B cell (primary cell): ENCODE measurements at places on chromosomes 12 and 14. TPM values are rescaled to one million over a fixed set of nuclear protein-coding genes. Genes with fewer than 3 reads are reported as not detected.

The C12orf56 gene
- not detected in 2 replicates for polyA plus RNA-seq

GRCh38 chr14:105299654-105300541 lies 903 bp downstream of the BRF1 start:
- H3K4me3 ChIP-seq: peak overlapping the region; percentile 67
- no peaks in the 10 kb centered on the region for H3K36me3 ChIP-seq
- no peak for DNase-seq
- peaks cover 9% of the 10 kb centered on the region for H3K4me1 ChIP-seq
- peak overlapping the region; percentile 82 for H3K27ac ChIP-seq

GRCh38 chr12:94100211-94100627 lies 48.2 kb upstream of the PLXNC1 start:
- peaks cover 14% of the 10 kb centered on the region for H3K4me1 ChIP-seq
- H3K27me3 ChIP-seq: peaks cover 31% of the 10 kb centered on the region
- H3K36me3 ChIP-seq: no peaks in the 10 kb centered on the region
- H3K4me3 ChIP-seq: no peak overlapping the region
- no peak overlapping the region for H3K27ac ChIP-seq
- no peak for DNase-seq

DNA sequence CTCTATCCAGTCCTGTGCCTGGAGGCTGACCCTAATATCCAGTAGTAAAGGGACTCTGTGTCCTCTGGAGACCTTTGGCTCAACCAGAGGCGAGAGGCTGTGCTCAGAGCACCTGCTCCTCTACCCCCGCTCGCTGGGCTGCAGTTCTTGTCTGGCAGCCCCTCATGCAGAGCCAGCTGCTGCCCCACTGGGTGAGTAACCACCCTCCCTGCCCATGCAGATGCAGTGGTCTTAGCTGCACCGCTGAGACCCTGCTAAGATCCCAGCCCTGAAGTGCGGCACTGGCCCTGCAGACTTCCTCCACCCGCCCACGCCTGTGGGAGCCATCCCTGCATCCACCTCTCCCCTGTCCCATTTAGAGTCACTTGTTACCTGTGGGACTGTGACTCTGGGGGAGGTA lies 347.5 kb upstream of the SFSWAP start:
- H3K4me3 ChIP-seq: no peak overlapping the region
- no peaks in the 10 kb centered on the region for H3K36me3 ChIP-seq
- no peaks in the 10 kb centered on the region for H3K27me3 ChIP-seq
- DNase-seq: no peak
- no peak overlapping the region for H3K27ac ChIP-seq
- H3K4me1 ChIP-seq: no peaks in the 10 kb centered on the region

The CYP27B1 gene
- 0.66 and 2.1 TPM in 2 replicates for polyA plus RNA-seq

GRCh38 chr14:55372423-55372822 lies 39.2 kb downstream of the ATG14 start:
- peaks cover 12% of the 10 kb centered on the region for H3K36me3 ChIP-seq
- H3K4me1 ChIP-seq: no peaks in the 10 kb centered on the region
- H3K27me3 ChIP-seq: no peaks in the 10 kb centered on the region

- no peaks in the 10 kb centered on the region for H3K27me3 ChIP-seq
- no peak overlapping the region for H3K27ac ChIP-seq
- no peak for DNase-seq
- no peak overlapping the region for H3K4me3 ChIP-seq
These were observed 80.3 kb upstream of the SRRM4 start for GRCh38 chr12:118900993-118901392.

GRCh38 chr14:24283796-24284460 lies 12.5 kb upstream of the RABGGTA start:
- H3K27me3 ChIP-seq: no peaks in the 10 kb centered on the region
- no peak overlapping the region for H3K27ac ChIP-seq
- H3K4me1 ChIP-seq: peaks cover 16% of the 10 kb centered on the region
- H3K4me3 ChIP-seq: no peak overlapping the region
- DNase-seq: no peak
- H3K36me3 ChIP-seq: no peaks in the 10 kb centered on the region

- H3K27me3 ChIP-seq: no peaks in the 10 kb centered on the region
- no peak overlapping the region for H3K4me3 ChIP-seq
- H3K27ac ChIP-seq: no peak overlapping the region
- no peak for DNase-seq
- no peaks in the 10 kb centered on the region for H3K36me3 ChIP-seq
These were observed 215.4 kb upstream of the NAV3 start for GRCh38 chr12:77615332-77615731.

GRCh38 chr14:75003250-75004027 lies 718 bp downstream of the EIF2B2 start:
- H3K4me1 ChIP-seq: peaks cover 19% of the 10 kb centered on the region
- H3K27ac ChIP-seq: peak overlapping the region; percentile 88
- no peak for DNase-seq

The MRPL51 gene
- polyA plus RNA-seq: 18.6 and 19.0 TPM in 2 replicates

GRCh38 chr14:104687601-104688504 lies 1.6 kb upstream of the INF2 start:
- H3K36me3 ChIP-seq: no peaks in the 10 kb centered on the region
- H3K4me3 ChIP-seq: no peak overlapping the region
- H3K27ac ChIP-seq: no peak overlapping the region
- peaks cover 40% of the 10 kb centered on the region for H3K4me1 ChIP-seq

- no peak overlapping the region for H3K27ac ChIP-seq
- no peaks in the 10 kb centered on the region for H3K4me1 ChIP-seq
- no peaks in the 10 kb centered on the region for H3K27me3 ChIP-seq
- no peaks in the 10 kb centered on the region for H3K36me3 ChIP-seq
- no peak overlapping the region for H3K4me3 ChIP-seq
These were observed 2.3 kb downstream of the PIWIL1 start for GRCh38 chr12:130339951-130340350.

GRCh38 chr14:77086951-77087350 lies 11.1 kb upstream of the CIPC start:
- no peak for DNase-seq
- no peaks in the 10 kb centered on the region for H3K27me3 ChIP-seq
- H3K4me3 ChIP-seq: no peak overlapping the region
- H3K27ac ChIP-seq: peak overlapping the region; percentile 33

The KERA gene
- not detected in 2 replicates for polyA plus RNA-seq

DNA sequence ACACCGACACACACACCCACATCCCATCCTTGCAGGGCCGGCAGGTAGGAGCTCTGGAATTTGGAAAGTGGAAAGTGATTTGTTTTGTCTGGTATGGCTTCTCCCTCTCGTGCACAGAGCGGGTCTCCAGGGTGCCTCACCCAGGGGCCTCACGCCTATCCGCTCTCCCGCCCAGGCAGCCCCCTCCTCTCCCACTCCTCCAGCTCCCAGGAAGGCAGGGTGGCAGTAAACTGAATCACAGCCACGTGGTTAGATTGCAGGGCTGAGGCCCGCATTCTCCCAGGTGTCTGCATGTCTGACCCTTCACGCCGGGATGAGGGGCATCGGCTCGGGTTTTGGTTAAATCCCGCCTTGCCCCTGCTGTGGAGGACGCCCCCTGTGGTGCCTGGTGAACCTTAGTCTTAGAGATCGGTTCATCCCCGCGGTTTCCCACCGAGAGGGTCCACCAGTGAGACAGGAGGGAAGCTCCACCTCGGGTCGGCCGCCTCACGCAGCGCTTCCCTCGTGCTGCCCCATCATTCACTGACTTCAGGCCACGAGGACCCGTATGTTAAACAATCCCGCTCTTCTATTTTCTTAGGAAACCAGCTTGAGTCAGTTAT lies 64.4 kb downstream of the ADGRD1 start:
- no peaks in the 10 kb centered on the region for H3K27me3 ChIP-seq
- H3K36me3 ChIP-seq: no peaks in the 10 kb centered on the region
- no peaks in the 10 kb centered on the region for H3K4me1 ChIP-seq
- H3K27ac ChIP-seq: no peak overlapping the region
- H3K4me3 ChIP-seq: no peak overlapping the region

The HNF1A gene
- not detected in 2 replicates for polyA plus RNA-seq

The LHX5 gene
- polyA plus RNA-seq: not detected in 2 replicates

The TESPA1 gene
- 8.4 and 9.5 TPM in 2 replicates for polyA plus RNA-seq

- no peak for DNase-seq
- peaks cover 19% of the 10 kb centered on the region for H3K4me1 ChIP-seq
- H3K27ac ChIP-seq: no peak overlapping the region
- no peaks in the 10 kb centered on the region for H3K27me3 ChIP-seq
- peaks cover 16% of the 10 kb centered on the region for H3K36me3 ChIP-seq
These were observed 35.2 kb downstream of the SLC8B1 start for GRCh38 chr12:113299619-113300237.

GRCh38 chr14:32635061-32635719 lies 303.5 kb upstream of the NPAS3 start:
- H3K4me3 ChIP-seq: no peak overlapping the region
- H3K27ac ChIP-seq: no peak overlapping the region
- H3K4me1 ChIP-seq: no peaks in the 10 kb centered on the region
- no peak for DNase-seq

GRCh38 chr12:26748741-26749431 lies 84.1 kb downstream of the ITPR2 start:
- H3K4me3 ChIP-seq: no peak overlapping the region
- no peaks in the 10 kb centered on the region for H3K36me3 ChIP-seq
- H3K4me1 ChIP-seq: peaks cover 9% of the 10 kb centered on the region

The KRT72 gene
- 0.04 and 0.49 TPM in 2 replicates for polyA plus RNA-seq

The LMNTD1 gene
- not detected in 2 replicates for polyA plus RNA-seq

DNA sequence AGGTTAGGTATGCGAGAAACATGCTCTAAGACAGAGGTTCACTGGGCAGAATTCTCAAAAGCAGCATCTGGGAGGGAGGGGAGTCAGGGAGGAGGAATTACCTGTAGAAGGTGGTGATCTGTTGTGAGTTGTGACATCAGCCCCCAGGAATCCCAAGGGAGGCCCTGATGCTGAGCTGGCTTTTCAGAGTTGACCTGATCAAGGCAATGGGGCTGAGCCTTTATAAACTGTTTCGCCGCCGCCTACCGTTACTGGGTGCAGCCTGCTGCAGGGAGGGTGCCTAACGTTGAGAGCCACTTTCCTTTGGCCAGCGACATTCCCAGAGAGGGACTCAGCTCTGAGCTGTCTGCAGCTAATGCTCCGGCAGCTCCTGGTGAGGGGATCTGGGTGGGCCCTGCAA lies 257.9 kb upstream of the TMEM132C start:
- H3K36me3 ChIP-seq: no peaks in the 10 kb centered on the region
- no peak overlapping the region for H3K27ac ChIP-seq
- DNase-seq: no peak
- no peaks in the 10 kb centered on the region for H3K27me3 ChIP-seq
- no peaks in the 10 kb centered on the region for H3K4me1 ChIP-seq

DNA sequence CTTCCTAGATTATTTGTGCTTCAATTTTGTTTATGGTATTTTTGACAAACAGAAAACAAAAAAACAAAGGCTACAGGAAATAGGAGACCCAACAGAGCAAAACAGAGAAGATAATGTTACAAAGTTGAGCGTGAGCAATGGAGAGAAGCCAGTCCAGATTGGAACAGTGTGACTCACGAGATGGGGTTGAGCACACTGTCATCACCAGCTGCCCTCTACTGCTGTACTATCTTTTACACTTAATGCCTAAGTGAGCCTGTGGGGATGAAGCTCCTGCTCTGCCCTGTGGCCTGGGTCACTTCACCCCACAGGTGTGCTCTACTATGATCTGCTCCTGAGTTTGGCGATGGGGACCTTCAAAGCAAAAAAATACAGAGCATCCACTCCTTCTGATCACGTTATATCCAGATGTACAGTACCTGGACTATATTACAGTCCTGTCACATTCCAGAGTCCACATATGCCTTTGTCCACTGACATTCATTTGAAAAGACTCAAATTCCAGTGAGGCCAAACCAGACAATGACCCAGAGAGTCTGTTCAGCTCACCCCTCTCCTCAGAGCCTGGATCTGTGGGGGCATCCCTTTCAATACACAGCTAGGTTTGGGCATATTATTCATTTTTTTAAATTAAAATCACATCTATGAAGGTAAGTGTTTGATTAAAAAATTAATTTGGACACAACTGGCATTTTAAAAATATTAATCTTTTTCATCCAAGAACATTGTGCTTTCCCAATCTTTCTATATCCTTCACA lies 4.4 kb downstream of the IPO8 start:
- peaks cover 24% of the 10 kb centered on the region for H3K4me1 ChIP-seq
- no peaks in the 10 kb centered on the region for H3K36me3 ChIP-seq
- H3K27me3 ChIP-seq: no peaks in the 10 kb centered on the region
- no peak overlapping the region for H3K27ac ChIP-seq
- no peak for DNase-seq

DNA sequence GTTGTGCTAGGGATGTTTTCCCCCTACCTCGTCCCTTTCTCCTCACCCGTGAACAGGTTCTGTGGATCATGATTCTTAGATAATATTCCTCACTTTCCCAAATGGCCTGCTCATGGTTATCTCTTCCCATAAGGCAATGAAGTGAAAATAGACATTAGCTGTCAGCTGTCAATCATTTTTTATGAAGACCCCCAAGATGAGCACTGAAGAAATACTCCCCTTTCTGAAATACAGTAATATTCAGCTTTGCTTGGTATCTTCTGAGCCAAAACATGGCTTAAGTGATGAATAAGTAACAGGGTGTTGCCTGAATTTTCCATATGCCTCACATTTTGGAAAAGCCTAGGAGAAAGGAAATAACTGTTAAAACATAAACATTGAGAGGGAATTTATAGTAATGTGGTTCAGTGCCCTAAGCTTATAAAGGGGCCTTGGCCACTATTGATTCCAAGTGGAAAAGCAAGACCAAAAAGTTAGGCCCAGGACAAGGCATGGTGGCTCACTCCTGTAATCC lies 70.7 kb upstream of the NAP1L1 start:
- H3K36me3 ChIP-seq: no peaks in the 10 kb centered on the region
- H3K27me3 ChIP-seq: no peaks in the 10 kb centered on the region
- peaks cover 21% of the 10 kb centered on the region for H3K4me1 ChIP-seq
- H3K27ac ChIP-seq: no peak overlapping the region

DNA sequence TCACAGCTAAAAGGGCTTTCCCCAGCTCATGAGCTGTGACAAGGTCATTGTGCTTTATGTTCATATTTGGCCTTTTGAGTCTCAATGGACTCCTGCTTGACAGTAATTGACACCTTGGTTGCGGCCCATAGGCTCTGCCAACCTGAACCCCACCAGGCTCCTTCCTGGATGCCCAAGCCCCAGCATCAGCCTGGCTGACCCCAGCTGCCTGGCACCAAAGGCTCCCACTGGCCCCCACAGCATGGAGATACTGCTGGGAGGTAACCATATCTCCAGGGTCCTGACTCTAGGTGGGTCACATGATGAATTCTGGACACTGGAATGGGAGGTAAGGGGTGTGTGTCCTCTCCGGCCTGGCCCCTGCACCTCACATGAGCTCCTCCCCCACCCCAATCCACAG lies 50.2 kb downstream of the CLMN start:
- peaks cover 24% of the 10 kb centered on the region for H3K4me1 ChIP-seq
- H3K4me3 ChIP-seq: no peak overlapping the region
- no peaks in the 10 kb centered on the region for H3K27me3 ChIP-seq
- DNase-seq: no peak
- H3K36me3 ChIP-seq: no peaks in the 10 kb centered on the region

The KRT75 gene
- polyA plus RNA-seq: not detected in 2 replicates
